NCI-H2081 treated with DMSO at 0.1 percent for 48 hours (cell line): ENCODE measurements at places on chromosomes 12 and 14.
A peak's percentile ranks its signal among the peaks of the same experiment; 100 is the strongest.

DNA sequence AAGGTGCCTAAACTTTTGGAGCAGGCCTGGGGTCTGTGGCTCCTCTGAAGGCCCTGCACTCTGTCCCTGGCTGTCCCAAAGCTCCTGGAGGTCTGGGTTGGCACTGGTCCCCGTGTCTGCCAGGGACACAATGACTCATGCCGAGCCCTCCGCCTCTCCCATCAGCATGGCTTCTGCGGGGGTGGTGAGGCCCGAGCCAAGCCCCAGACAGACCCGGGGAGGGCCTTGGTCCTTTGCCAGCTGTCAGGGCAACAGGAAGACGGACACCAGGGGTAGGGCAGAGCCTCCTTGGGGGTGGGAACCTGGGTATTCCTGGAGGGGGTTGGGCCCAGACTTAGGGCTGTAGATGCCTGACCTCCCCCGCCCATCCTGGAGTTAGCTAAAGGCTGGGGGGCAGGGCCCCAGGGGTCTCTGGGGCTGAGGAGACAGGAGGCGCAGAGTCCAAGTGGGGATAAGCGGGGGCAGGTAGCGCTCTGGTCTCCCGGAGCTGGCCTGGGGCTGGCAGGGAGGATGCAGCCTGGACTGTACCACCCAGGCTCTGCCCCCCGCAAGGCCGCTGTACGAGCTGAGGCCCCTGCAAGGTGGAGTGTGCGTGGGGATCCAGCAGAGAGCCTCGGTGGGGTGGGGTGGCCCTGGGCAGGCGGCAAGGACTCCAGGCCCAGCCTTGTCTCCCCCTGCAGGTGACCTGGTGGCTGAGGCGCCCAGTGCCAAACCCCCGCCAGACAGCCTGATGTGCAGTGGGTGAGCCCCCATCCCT lies 16.4 kb upstream of the PUS1 start:
- DNase-seq = no peak

DNA sequence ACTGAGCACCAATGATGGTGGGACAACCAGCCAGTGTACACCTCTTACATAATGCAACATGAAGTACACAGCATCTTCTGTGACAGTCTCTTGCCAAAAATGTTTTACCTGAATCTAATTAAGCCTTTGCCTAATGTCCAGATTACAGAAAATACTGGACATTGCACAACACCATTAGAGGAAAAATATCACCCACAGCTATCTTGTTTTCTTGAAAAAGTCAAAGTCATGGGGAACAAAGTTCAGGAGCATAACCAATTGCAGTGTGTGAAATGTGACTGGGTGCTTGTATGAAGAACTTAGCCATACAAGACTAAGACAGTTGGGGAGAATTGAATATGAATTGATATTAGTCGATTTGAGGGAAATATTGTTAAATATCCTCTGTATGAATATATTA lies 12.1 kb upstream of the ANO6 start:
- DNase-seq = no peak

DNA sequence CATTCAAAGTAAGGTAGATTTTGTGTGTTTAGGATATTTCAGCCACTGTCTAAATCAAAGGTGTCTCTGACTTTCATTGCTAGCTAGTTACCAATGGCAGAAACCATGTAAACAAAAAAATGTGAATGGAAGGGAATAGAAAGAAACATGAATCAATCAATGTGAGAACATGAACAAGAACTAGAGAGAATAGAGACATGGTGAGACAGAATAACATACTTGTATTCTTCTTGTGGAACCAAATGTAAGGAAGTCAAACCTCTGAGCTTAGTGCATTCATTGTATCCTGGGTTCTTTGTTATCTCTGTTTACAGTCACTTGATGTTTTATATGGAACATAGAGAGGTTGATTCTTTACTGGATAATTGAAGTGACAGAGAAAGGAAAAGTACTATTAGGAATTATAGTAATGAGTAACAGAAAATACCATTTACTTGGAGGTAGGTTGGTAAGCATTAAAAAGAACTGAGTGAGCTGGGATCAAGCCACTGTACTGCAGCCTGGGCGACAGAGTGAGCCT lies 2.6 kb upstream of the WNK1 start:
- peak; percentile 7 for DNase-seq

- DNase-seq = no peak
Measured at GRCh38 chr12:76260390-76260748, 87.8 kb downstream of the BBS10 start.

DNA sequence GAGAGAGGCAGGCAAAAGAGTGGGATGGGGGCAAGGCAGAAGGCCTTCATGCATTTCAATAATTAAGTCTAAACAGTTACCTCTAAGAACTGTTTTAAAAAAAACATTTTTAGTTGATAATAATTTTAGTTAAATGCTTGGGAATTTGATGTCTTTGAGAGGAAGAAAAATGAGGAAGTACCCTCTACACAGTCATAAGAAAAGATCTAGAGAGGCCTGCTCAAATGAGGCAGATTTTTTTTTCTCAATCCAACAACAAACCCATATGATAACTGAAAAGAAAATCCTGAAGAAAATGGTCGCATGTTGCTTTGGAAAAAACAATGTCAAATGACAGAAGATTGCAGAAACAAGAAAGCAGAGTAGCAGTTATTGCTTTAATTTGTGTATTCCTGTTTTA lies 25.6 kb downstream of the SINHCAF start:
- no peak for DNase-seq

DNA sequence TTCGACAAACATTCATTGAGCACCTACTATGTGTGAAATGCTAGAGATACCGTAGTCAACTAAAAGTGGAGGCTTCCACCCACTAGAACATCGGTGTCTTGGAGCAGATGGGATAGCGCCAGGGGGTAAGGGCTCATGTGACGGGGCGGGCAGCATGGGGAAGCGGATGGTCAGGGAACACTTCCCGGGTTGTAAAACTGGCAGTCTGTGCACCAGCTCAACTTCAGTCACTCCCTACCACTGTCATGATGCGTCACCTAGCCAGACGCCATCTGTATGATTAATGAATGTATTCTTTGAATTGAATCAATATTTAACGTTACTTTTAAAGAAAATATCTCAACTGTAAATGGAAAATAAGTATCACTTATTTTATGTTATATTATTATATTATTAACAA lies 93.5 kb downstream of the PIWIL1 start:
- DNase-seq = no peak

DNA sequence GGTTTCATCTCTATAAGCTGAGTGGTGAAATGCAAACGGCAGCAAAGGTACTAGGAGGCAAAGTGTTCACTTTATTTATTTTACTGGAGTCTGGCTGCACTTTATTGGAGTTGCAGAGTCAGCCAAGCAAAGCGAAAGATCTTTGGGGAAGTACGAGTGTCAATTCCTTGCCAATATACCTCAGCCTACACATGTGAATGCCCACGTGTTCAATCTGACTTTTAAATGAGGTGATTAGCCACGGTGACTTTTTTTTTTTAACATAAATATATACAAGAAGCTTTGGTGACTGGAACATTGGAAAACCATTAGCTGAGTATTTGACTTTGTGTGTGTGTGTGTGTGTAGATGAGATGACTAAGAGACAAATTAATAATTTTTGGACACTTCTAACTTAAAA lies 178.8 kb downstream of the NTS start:
- DNase-seq = no peak

DNA sequence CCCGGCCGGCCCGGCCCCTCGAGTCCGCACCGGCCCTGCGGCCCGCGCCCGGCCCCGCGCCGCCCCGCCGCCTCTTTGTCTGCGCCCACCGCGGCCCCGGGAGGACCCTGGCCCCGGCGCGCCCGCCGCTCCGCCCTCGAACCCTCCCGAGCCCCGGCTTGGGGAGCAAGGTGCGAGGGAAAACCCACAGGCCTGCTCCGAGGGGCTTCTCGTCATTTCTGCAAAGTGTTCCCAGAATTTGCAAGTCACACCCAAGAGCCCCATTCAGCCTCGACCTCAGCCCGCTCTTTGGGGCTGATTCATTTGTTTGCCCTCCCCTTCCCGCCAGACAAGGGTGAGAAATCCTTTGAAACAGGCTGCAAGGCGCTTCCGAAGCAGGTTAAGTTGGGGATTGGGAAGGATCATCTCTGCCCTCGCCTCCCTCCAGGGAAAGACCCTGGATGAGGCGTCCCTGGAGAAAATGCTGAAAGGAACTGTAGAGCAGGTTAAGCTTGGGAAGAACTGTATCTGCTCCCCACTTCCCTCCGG lies 325 bp upstream of the CLIP1 start:
- DNase-seq = no peak

GRCh38 chr14:33435911-33436689 lies 497.4 kb downstream of the NPAS3 start:
- DNase-seq = no peak

DNA sequence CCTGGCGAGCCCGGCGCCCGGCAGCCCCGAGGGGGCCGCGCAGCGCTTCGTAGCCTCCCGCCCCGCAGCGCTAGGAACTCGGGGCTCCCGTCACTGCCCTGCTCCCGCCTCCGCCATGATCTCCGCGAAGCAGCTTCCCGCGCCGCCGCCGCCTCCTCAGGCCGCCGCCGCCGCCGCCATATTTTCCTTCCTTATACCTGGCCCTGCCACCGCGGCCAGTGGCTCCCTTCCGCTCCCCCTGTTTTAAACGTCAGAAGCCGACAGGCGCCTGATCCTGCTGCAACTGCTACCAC lies 286 bp downstream of the PPP4R3A start:
- no peak for DNase-seq
